ENCODE measurements at places on chromosomes 16 and 17.

DNA sequence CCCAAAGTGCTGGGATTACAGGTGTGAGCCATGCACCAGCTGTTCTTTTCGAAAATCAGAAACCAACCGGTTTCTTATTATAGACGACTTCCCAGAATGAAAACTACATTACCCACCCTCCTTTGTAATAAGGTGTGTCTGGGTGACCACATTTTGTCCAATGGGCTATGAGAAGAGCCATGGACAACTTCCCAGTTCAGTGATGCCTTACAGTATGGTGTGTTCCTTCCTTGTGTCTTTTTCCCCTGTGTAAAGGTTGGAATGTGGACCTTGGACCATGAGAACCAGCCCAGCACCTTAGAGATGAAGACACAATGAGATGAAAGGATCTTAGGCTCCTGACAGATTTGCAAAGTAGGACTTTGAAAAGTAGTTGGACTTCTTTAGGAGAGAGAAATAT lies 85.0 kb upstream of the ATF7IP2 start:
- no peak for DNase-seq

DNA sequence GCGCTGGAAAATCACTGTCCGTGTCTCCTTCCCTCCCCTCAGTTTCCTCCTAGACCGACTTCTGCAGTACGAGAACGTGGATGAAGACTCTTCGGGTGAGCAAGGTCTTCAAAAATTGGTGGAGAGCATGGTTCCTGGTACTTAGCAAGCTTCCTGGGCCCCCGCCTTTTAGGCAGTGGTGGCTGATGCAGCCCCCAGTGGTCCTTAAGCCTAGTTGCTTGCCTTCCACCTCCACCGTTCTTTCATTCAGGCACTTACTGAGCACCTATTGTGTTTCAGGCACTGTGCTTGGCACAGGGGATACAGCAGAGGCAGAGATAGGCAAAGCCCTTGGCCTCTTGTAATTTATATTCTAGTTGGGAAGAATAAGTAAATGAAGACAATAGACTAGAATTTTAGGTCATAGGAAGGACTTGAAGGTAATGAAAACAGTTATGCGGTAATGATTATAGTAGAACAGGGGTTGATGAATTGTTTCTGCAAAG lies 767 bp downstream of the INO80E start:
- DNase-seq: no peak

GRCh38 chr17:3740611-3741073 lies 16.9 kb downstream of the HASPIN start:
- DNase-seq: no peak

- DNase-seq: peak; percentile 17
These were observed 165.4 kb downstream of the AIPL1 start for GRCh38 chr17:6269478-6269877.

DNA sequence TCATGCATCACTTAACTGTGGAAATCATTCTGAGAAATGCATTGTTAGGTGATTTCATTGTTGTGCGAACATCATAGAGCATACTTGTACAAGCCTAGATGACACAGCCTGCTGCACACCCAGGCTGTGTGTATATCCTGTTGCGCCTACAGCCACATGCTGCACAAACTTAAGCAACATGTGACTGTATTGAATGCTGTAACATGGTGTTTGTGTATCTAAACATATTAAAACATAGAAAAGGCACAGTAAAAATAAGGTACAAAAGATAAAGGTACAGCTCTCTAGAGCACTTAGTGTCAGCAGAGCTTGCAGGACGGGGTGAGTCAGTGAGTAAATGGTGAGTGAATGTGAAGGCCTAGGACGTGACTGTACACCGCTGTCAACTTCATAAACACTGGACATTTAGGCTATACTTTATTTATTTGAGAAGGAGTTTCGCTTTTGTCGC lies 11.9 kb downstream of the FOXK2 start:
- DNase-seq: no peak

DNA sequence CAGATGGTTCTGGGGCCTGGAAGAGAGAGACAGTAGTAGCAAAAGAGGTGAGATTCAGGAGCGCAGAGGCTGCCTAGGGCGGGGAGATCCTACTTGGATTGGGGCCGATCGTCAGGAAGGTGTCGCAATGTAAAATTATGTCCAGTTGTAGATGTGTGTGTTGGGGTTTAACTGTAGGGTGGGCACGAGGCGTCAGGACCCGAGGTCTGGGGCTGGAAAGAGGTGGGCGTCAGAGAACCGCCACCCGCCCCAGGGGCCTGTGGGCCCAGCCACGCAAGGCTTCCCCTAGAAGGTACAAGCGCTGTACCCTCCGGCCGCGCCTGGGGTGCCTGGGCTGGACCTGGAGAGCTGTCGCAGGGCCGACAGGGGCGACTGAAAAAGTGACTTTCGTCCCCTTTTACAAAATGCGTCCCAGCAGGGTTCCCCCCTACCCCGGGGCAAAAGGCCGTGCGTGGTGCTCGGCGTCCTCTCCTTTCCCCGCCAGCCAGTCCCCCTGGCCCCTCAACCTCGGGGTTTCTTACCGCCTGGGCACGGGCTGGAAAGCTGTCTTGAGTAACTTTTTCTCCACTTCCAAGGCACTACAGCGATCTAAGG lies 2.8 kb downstream of the IRX3 start:
- peak; percentile 10 for DNase-seq

DNA sequence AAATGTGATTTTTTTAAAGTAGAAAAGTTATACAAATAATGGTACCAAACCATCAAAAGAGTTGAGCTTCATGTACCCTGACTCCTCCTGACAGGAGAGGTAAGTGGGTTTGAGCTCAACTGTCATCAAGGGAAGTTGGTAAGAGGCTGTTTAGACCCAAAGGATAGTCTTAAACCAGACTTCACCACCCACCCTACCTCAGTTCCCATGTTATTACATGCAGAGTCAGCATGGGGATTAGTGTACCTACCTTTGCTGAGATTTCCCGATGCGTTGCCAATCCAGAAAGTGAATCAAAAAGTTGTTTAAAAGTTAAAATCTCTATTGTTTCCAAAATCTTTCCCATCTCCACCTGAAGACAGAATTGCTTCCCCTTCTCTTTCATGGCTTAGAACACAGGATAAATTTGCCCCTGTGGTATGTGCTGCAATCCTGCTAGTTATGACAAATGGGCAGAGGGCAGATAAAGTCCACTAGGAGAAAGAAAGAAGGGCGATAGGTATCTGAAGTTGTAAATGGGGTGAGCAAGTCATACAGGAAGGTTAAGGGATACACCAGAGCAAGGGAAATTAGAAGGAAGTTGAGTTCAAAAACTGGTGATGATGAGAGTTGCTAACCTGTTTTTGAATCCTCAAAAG lies 72.8 kb downstream of the NEUROD2 start:
- no peak for DNase-seq

DNA sequence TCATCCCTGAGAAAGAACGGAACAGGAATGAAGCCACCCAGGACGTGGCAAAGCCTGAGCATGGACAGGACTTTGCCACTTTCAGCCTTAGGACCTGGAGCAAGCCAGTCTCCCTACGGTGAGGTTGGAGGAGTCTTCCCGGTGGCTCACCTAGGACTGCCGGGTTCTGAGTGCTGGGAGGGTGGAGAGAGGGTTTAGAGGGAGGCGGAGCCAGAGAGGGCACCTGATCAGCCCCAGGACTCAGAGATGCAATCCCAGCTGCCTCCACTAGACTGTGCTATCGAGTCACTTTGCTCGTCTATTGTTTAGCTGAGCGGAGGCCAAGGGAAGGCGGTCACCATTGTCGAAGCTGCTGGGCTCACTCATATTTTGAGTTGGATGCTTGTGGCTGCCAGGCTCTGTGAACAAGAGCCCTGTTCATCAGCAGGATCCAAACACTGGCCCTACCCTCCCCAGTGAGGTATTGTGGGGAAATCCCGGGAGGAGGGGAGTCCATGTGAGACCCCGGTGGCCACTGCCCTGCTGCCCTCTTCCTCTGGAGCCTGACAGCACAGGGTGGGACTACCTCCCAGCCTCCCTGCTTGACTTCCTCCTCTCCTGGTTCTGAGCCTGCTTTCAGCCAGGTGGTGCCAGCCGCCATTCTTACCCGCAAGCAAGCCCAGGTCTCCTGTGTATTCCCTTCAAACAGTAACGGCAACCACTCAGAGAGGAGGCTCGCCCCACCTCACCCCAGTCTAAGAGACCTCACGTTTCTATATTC lies 7.0 kb downstream of the KRT14 start:
- DNase-seq: no peak

DNA sequence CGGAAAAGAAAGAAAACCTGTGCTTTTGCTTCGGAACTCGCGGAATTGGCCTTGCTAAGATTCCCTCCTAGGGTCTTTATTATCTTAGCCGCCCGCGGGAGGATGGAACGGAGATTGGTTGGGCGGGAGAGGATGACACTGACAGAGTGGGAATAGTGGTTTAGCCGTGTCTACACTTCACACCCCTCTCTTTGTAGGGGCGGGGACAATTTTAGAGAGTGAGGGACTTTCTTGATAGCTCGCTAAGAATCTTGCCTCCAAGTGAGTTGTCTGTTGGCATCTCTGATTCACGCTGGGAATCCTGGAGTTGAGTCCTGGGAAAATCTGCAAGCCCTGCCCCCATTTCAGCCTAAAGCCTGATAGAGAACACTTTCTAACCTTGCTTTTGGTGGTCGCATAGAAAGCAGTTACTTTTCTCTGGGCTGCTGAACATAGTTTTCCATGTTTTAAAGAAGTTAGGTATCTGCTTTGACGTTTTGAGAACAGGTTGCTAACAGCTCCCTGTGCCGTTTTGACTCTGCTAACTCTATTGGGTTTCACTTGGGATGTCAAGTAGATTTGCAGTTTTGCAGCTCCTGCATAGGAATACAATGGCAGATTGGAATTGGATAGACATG lies 697 bp downstream of the NOL11 start:
- no peak for DNase-seq

DNA sequence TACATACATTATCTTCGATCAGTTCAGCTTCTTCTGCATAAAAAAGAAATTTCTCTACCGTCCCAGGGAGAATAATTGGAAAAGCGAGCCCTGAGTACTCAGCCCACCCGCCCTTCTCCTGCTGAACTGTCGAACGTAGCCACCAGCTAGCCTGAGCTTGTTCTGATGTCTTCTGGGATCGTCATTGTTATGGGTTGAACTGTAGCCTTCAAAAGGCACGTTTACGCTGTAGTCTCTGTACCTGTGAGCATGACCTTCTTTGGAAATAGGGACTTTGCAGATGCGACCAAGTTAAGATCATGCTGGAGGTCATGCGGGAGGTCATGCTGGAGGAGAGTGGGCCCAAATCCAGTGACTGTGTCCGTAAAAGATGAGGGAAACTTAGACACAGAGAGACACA lies 86.2 kb downstream of the CMIP start:
- no peak for DNase-seq

DNA sequence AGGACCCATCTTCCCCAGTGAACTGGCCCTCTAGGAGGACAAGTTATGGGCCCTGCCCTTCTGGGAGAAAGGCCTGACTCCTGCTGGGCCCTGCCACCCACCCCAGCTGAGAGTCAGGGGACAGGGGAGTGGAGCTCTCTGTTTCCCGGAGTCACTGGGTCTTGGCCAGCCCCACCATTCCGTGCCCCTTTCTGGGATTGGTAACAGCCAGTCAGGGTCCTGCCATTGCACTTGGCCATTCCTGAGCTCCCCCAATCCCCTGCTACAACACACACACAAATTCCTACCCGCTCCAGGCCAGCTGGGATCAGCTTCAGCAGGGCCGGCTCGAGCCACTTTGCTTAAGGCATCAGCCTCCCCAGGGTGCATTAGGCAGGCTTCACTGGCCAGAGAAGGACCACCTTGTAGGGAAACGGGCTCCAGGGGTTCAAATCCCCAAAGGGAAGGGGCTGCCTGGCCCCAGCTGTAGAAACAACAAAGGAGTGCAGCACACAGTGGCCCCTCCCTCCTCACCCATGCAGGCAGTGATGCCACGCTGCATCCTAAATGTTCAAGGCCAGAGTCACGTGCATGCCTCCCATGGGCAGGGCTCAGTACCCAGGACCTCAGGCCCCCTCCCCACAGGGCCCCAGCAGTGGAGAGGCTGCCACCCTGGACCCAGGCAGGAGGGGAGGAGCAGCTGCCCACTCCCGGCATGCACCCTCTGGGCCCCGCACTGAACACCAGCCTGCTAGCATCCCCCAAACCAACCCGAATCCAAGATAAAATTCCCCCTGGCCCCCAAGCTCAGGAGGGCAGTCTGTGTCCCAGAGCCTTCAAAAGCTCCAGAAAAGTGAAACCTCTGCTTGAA lies 37.7 kb downstream of the C16orf78 start:
- no peak for DNase-seq

DNA sequence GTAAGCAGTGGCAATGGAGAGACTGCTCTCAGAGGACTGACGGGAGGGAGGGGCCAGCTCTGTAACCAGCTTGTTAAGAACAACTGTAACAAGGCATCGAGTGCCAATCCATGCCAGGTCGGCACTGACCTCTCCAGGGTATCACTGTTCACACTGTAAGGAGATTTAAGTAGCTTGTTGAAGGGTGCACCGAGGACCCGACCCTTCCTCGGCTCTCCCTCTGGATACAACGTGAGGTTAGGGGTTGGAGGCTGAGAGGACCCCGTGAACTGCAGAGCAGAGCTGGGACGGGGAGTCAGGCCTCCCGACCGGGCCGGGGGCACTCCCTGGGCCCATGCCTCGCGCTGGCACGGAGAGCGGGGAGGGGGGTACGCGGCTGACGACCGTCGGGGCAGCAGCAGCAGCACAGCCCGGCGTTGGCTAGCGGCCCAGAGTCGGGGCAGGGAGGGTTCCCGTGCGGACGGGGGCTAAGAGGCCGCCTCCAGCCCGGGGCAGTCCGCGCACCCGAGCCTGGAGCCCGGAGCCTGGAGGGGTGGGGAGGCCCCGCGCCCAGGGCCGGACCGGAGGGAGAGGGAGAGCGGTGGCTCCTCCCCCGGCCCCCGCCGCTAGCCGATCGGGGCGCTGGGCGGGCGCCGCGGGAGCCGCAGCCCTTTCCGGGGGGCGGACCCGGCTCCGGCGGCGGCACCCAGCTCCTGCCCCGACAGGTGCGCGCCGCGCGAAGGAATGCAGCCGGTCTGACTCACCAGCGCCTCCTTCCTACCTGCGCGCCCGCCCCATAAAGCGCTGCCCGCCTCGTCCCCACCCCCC lies at the start of gene ITGB4:
TSS of gene ITGB4 (plus strand) at position 804 of the 807 bp plus-strand sequence. CDS start 3,245 bp downstream, outside the sequence.
- peak; percentile 23 for DNase-seq

DNA sequence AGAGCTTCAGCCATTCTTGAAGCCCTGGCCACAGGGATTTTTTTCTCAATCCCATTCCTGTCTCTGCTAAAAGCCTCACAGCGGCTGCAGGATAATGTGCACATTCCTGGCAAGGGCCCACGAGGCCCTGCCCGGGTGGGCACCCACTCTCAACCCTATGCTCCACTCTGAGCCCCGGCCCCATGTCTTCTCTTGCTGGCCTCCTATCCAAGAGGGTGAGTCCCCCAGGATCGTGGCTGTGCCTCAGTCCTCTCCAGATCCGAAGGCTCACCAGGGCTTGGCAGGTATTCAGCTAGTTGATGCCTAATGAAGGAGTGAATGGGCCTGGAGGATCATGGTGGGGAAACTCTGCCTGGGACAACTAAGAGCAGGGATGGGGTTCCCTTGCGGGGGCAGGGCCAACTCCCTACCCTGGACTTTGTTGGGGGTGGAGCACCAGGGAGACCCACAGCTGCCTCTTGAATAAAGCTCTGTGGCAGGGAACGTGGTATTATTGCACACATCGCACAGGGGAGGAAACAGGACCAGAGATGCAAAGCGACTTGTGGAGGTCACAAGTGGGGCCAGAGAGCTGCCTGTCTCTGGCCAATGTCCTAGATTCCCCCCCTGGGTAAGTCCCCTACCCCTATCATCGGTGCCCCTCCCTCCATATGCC lies 5.4 kb downstream of the ARHGAP27 start:
- DNase-seq: no peak

Data from brain (organoid and tissue), 16 donors.